Cerebellar nuclear complex (tissue), 1 donor: ENCODE measurements at places on chromosomes 2 and 18.

DNA sequence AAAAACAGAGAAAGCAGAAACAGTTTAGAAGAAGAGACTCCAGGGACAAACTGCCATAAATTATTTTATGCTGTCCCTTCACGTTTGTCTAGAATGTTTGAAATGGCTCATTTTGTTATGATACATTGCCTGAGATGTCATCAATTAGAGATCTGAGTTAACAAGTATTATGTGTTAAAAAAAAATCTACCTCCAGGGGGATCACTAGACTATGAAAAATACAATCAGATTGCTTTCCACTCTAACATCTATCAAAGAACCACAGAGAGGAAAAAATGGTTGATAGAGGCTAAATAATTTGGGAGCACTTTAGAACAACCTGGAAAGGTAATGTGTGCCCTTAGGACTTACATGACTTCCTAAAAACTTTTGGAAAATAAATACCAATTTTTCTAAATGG is 103.8 kb upstream of the CCDC150 start:
- DNase-seq, result no peak

- no peak for DNase-seq
Measured at GRCh38 chr2:18585526-18585925, 3.8 kb downstream of the NT5C1B start.

DNA sequence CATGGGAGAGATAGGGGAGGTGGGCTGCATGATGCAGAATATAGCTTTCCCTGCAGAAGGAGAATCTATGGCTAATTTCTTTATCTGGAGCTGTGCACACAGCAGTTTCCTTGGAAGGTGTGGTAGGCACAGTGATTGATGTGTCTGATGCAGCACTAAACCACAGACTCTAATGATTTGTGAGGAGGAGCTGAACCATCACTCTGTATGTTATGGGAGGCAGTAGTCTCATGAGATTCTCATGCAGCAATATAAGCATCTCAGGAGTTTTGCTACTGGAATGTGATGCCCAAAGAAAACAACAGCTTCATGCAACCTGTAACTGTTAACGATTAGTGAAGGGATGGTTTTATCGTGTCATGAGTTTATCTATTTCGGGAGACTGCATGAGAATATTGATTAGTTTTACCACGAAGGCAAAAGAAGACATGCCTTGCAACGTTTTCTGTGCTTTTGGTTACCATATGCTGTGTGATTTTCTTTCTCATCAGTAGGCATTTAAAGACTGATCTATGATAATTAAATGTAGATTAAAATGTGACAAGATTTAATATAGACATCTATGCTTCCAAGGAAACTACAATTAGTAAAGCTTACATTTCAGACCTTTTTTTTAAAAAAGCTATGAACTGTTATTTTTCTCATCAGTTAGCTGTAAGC is 286.8 kb downstream of the ARL6IP6 start:
- no peak for DNase-seq

DNA sequence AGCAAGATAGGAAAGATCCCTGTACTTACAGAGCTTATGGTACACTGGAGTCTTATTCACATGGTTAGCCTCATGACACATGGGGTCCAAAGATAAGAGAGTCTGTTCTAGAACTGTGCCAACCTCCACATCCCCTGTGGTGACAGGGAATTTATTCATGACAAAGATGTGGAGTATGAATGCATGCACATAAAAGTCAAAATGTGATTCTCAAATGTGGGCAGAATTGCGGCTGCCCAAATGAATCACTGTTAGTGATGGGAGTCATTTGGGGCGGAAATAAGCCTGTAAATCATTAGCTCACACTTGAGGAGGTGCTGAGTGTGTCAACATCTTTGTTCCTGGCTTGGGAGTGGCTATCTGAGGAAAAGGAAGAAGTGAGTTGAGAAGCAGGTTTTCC is 560.6 kb downstream of the SLC4A3 start:
- no peak for DNase-seq

- no peak for DNase-seq
Measured at GRCh38 chr2:197498937-197499593, 575 bp downstream of the HSPD1 start.

DNA sequence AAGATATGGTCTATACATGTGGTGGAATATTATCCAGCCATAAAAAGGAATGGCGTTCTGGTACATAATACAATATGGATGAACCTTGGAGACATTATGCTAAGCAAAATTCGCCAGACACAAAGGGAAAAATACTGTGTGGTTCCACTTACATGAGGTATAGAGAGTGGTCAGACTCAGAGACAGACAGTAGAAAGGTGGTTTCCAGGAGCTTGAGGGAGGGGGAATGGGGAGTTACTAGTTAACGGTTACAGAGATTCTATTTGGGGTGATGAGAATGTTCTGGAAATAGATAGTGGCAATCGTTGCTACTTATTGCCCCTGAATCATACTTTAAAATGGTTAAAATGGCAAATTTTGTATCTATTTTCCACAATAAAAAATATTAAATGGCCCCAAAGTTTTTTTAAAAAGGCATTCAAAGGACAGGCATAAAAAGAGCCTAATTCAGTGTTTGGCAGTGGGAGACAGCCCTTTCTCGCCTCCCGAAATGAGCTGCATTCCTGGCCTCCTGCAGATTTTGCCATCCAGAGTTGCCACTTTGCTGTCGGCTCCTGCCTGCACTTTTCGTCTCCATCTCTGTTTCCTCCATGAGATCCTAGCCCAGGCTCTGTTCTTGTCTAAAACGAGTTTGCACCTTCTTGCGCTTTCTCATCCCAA is 13.5 kb downstream of the TNFRSF11A start:
- no peak for DNase-seq

GRCh38 chr2:101340141-101340551 is 31.6 kb upstream of the RNF149 start:
- DNase-seq, result no peak

DNA sequence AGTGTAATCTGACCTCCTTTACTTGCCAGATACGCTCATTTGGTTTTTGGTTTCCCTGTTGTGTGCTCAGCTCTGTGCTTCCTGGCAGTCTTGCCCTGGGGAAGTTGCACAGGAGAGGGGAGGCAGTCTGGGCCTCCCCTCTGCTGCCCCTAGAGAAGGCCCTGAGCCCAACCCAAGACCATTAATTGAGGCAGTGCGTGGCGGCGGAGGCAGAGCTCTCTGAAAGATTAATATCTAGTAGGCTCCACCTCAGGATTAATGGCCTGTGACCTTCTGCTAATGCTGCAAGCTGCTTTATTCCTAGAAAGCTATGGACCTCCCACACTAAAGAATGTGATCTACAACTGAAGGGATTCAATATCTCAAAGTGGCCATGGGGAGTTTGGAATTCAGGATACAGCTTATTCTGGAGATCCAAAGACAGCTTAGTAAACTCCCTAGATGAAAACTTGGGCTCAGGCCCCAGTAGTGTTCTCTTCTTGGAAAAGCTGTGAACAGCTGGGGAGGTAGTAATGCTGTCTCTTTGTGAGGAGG is 41.4 kb upstream of the MAPRE2 start:
- no peak for DNase-seq

DNA sequence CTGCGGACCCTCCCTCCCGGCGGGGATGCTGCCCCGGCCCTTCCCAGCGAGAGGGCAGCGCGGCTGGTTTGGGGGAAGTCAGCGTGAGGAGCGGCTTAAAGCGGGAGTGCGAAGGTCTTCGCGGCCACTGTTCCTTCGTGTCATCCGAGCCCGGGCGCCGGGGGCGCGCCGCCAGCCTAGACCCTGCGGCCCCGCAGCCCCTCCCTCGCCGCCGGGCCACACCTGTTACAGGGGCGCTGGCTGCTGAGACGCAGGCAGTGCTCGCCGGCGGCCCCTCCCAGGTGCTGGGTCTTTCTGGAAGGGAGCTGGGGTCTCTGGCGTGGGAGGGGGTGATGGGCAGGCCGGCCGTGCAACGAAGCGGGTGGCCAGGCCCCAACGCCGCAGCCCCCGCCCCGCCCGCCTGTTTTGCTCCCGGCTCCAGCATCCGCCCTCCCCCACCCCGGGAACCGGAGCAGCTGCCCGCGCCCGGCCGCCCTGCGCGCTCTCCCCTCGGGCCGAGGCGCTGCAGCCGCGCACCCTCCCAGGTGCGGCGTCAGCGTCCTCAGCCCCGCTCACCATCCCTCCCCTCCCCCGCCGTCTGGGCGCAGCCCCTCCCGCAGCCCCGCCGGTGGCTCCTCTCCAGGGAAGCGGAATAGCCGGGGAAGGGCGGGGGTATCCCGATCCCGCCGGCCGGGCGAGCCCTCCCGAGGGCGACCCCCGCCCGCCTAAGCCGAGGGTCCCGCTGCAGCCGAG is 727 bp downstream of the KIF1A start:
- no peak for DNase-seq

GRCh38 chr18:49322765-49323490 is 137.5 kb downstream of the DYM start:
- DNase-seq, result no peak

GRCh38 chr2:105237045-105237765 is 4.3 kb upstream of the GPR45 start:
- no peak for DNase-seq

DNA sequence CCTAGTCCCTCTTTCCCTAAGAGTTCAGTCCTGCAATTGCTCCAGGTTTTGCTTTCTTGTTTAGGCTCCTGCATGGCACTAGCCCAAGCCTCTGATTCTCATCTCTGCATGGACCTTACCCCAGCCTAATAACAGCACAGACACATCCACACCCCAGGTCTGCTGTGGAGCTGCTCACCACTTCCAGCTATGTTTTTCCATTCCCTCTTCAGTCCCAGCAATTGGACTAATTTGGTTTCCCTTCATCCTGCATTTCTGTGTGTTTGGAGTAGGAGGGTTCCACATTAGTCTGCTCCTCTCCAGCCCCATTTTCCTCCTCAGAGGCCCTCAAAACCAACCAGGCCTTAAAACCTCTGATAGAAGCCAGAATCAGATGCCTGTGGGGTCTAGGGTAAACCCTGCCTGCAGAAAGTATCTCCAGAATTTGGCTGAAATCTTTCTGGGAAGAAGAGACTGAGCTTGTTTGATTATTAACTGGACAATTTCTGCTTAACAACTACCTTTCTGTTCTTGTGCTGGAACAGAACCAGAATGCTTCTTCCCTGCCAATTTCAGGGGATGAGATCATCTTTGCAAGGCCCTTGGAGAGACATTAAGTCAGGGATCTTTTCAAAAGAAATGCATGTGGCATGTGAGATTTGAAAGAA is 95.9 kb downstream of the GFPT1 start:
- no peak for DNase-seq

DNA sequence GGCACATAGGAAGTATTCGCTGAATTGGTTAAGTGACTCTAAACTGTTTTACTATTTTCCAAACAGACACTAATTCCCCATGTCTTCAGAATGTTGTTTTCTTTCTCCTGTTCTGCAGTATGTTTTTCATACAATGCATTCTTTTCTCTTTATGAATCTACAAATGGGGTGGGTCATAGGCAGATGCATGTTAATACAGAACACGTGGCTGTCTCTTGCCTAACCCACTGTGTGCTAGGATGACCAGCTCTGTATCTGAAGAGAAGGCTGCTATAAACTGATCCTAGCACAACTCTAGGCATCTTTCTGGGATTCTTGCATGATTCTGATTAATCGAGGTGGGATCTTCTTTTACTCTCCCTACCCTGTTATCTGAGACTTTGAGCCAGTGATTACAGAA is 826.0 kb downstream of the PLCL1 start:
- DNase-seq, result no peak

- DNase-seq, result no peak
Measured at GRCh38 chr2:39247512-39248043, 3.8 kb upstream of the CDKL4 start.

DNA sequence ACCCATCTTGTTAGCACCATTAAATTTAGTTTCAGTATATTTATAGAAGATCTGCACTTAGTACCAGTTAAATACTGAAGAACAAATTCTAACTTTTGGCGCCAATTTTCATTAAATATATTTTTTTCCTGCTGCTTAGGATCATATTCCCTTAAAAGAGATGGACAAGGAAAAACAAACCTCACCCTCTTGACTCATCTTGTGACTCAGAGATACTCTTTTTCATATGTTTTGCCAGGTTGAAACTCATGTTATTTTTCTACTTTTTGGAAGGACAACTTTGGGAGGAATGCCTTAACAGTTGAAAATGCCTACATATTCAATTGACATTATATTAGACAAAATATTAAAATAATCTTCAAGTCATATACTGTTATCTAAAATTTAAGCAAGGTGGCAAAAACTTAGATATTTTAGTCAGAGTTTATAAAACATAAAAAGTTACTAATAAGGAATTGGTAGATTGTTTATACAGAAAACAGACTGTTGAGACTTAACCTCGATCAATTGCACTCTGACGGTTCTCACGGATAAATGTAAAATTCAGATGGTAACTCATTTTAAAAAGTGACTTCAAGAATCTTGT is 36.2 kb downstream of the PNO1 start:
- DNase-seq, result no peak

DNA sequence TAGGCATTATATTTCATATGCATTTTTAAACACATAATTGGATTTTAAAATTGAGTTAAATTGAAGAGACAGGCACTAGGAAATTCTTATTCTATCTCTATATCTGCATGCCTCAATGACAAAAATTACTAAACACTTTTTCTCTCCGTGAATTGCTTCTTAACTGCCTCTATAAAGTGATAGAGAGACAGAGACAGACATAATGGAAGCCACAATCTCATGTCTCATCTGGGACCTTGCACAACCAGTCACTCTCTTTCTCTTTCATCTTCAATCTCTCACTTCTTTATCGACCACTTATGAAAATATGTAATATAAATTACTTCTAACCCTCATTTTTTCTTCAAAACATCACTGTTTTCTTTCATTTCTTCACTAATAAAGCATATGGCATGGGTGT is 238.9 kb upstream of the ZNF804A start:
- DNase-seq, result no peak

DNA sequence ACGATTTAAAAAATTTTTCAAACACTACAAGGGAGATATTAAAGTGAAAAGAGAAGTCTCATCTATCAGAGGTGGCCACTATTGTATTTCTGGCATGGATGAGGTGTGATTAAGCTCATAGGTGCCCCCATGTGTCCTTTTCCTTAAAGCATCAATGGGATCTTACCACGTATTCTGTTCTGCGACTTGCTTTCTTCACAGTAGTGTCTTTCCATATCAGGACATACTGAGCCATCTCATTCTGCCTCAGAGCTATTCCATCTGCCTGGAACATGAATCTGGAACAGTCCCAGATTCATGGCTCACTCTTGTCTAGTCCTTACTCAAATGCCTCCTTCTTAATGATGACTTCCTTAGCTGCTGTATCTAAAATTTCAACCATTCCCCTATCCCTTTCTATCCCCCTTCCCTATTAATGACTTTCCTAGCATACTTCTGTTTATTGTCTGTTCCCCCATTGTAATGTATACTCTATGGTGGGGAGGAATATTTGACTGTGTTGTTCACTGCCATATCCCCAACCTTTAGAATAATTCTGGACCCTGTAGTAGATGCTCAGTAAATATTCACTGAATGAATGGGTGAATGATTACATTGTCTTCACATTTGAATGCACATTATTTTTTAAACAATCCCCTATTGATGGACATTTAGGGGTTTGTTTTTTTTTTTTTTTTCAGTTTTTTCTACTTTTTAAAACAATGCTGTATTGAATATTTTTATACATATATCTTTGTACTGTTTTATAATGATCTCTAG is 11.1 kb downstream of the STAMBP start:
- no peak for DNase-seq

- no peak for DNase-seq
Measured at GRCh38 chr2:60316381-60317033, 236.9 kb downstream of the BCL11A start.
